ENCODE measurements at places on chromosomes 2 and 18. TPM values are rescaled to one million over a fixed set of nuclear protein-coding genes. Genes with fewer than 3 reads are reported as not detected.

The PRKAG3 gene
- not detected for total RNA-seq

The TTC39C gene
- total RNA-seq = 2.7 TPM

The TMEM200C gene
- not detected for total RNA-seq

The ZFP36L2 gene
- total RNA-seq = 6.9 TPM

The HOXD12 gene
- not detected for total RNA-seq

The ABCB11 gene
- total RNA-seq = not detected

The ALKAL2 gene
- total RNA-seq = not detected

The UBXN2A gene
- 24.1 TPM for total RNA-seq

The CYBRD1 gene
- 64.4 TPM for total RNA-seq
